ENCODE measurements at places on chromosomes 7 and 10.

- DNase-seq: no peak
Measured at GRCh38 chr7:155487509-155488482, 29.9 kb downstream of the EN2 start.

DNA sequence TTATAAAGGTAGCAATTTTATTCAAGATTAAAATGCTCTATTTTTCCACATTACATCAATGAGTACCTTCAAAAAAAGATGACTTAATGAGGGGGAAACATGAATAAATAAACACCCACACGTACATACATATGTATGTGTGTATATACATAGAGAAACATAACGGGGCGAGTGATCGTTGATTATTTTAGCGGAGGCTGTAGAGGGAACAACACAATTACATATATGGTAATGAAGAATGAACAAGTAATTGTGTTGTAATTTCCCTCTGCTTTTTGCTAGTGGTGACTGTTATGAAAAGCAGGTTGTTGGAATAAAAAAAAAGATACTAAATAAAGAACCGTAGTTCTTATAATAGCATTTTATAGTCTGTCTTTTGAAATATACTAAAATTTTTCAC lies 63.2 kb downstream of the CACNB2 start:
- DNase-seq: no peak

- no peak for DNase-seq
Measured at GRCh38 chr7:3075441-3075840, 31.8 kb upstream of the CARD11 start.

DNA sequence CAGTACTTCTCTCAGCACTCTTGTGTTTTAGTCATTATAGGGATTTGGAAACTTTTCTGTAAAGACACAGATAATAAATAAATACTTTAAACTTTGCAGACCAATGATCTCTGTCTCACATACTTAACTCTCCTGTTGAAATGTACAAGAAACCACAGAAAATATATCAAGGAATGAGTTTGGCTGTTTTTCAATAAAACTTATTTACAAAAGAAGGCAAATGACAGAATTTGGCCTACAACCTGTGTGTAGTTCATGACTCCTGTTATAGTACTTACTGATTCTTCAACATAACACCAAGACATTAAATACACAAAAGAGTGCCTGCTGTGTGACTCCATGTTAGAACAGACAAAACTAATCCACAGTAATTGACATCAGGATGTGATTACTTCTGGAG lies 510.0 kb upstream of the PHF14 start:
- no peak for DNase-seq

- no peak for DNase-seq
Measured at GRCh38 chr7:33654676-33655075, 250.7 kb upstream of the BMPER start.

GRCh38 chr10:72567889-72568640 lies 57.8 kb downstream of the MICU1 start:
- no peak for DNase-seq

DNA sequence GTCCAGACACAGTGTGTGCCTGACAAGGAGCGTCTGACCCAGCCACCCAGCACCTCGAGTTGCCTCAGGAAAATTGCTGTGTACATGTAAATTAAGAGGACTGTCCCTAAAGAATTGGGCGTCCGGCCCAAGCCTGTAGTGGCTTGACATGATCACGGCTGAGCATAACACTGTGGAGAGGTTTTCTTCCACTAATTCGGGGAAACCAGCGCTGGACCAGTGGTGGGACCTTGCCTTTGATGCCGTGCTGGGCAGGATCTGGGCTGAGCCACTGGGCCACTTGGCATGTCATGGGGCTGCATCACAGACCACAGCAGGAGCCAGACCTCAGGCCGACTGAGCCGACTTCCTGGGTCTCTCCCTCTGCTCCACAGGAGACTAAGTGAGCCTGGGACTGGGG lies 282.5 kb downstream of the GLRX3 start:
- DNase-seq: no peak

DNA sequence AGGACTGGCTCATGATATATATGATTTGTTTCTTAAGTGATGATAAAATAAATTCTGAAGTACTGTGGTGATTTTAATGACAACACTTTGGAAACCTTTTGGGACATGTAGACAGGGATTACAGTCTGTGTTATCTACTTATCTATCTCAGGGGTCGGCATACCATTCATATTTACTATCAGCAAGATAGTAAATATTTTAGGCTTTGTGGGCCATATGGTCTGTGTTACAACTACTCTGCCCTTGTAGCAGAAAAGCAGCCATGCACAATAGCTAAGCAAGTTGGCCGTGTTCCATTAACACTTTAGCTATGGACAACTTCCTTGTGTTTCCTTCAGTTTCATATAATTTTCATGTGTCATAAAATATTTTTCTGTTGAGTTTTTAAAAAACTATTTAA lies 97.8 kb upstream of the PRPS1L1 start:
- no peak for DNase-seq

- DNase-seq: no peak
Measured at GRCh38 chr7:78437118-78437517, 638.5 kb downstream of the PHTF2 start.

GRCh38 chr7:100369105-100369504 lies 4.2 kb upstream of the PILRA start:
- DNase-seq: no peak

DNA sequence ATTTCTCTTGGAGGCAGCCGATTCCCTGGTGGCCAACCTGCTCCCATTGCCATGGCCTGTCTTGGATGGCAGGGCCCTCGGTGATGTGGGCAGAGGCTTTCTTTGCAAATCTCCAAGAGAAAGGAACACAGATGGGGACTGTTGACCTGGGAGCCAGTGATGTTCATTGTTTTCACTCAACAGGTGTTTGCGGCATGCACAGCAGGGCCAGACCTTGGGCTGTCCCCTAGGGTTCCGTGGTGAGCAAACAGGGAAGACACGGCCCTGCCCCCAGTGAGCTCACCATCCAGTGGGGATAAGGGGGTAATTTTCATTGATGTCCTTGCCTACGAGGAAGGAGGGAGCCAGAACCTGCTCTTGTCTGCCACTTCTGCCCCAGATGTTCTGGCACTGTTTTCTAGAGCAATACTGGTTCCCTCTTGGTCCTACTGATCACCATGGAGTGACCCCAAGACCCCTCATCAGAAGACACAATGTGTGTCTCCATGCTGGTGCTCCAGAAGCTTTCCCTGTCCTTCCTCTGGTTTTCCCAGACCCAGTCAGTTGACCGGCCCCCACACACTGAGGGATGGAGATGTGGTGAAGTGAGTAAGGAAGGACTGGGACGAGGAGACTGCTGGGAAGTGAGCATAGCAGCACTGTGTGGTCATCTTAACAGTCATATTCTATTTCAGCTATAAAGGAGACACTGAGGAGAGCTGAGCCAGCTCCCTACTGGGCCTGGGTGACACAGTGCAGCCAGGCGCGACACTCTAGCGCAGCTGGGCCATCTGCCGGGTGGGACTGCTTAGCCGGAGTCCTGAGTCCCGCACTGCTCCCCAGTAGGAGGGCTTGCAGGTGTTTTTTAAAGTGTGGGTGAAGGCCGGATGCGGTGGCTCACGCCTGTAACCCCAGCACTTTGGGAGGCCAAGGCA lies 20.4 kb upstream of the FIGNL1 start:
- no peak for DNase-seq

DNA sequence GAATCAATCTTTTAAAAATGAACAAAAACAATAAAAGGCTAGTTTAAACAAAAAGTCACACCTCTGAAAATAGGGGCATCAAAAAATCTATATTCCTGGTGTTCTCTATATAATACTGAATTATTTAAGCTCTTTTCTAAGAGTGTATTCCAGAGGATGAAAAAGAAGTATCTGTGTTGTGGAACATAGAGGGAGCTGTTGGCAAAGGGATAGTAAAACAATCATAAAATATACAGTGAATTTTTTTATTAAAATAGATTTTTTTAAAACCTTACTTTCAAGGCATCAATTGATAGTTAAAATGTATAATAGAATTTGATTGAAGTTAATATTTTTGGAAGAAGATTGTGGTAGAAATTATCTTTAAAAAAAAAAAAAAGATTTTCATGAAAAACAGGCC lies 1409.1 kb upstream of the CELF2 start:
- DNase-seq: no peak

- no peak for DNase-seq
Measured at GRCh38 chr7:80154656-80155333, 20.2 kb downstream of the GNAI1 start.

DNA sequence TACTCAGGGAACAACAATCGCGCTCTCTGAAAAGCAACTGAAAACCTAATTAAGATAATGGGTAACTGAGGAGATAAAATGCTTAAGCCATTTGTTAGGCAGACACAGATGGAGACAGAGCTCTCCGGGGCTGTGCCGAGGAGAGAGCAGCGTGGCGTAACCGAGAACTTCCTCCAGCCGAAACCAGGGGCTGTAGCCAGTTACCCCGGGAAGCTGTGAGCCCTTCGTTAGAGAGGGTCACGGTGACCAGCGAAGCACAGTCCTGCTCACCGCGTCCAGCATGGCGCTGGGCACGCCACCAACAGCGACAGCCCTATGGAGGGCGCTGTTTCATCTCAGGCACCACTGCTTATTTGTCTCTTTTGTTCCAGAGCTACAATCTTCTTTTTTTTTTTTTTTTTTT lies 16.1 kb downstream of the PAPOLB start:
- DNase-seq: no peak

Data from cortex of kidney (tissue), 1 donor.